ENCODE measurements at places on chromosomes 5 and 9.

GRCh38 chr5:159097784-159098602 is 1.7 kb downstream of the EBF1 start:
- DNase-seq = no peak

- no peak for DNase-seq
Observed at GRCh38 chr5:141870228-141870627, 8.0 kb downstream of the PCDH1 start.

- no peak for DNase-seq
Observed at GRCh38 chr9:96513622-96514021, 63.7 kb downstream of the HABP4 start.

DNA sequence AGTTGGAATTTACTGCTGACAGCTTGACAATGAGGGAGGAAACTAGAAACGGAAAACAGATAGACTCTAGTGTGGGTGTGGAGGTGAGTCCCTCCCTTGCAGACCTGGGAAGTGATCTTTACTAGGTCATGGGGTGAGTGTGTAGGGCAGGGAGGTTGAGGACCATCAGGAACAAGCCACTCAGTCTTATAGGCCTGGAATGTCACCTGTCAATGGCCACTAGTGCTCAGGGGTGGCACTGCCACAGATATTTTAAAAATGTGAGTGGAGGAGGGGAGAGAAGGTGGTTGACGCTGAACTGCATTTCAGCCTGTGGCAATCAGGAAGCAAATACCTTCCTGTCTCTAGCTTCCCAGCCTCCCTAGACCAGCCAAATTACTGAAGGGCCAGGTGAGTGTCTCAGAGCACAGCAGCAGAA is 9.0 kb downstream of the OR2S2 start:
- no peak for DNase-seq

DNA sequence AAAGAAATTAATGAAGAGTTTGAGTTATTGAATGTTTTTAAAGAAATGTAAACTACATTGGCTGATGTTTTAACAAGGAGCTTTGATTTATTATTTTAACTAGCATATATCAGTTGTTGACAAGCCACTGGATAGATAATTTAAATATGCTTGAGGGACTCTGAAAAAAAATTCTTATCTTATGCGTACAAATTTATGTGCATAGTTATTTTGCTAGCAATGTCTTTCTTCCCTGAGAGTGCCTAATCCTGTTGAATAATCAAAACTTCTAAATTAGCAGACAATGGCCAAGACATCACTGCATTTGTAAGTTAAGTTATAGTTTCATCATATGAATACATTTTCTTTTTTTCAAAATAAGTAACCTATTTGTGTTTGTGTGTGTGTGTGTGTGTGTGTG is 342.3 kb downstream of the MED10 start:
- DNase-seq = no peak

DNA sequence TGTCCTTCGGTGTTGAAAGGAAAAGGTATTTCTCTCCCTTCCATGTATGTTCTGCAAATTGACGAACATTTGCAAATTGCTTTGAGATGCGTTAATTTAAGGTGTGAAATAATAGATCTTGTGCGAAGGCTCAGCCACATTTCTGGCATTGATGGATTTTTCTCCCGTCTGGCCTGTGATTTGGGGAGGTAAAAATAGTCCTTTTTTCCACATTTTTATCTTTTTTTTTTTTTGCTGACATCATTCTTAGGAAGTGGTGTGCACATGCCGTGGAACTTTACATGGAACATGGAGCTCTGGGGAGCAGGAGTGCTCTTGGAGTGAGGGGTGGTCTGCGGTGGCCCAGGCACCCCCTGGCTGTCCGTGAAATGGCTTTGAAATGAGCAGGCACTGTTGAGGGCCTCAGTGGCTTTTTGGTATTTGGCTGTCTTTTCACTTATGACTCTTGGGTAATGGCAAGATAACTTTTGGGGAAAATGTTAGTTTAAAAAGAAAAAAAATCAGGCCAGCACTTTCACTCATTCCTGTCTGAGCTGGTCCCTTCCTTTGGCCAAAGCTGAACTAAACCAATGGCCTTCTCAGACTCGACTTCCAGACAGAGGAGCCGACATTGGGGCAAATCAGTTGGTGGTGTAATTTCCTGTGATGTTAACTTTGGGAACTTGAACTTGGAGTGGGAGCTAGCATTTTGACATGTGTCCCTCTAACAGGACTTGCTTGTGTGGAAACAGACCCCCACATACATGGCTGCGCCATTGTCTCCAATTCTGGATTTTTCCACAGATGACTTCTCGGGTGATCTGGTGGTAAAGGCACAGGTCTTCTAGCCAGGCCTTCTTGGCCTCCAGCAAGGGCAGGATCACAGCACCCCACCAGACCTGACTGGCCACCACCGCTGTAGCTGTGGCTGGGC is 4.2 kb downstream of the NEK6 start:
- DNase-seq = no peak

DNA sequence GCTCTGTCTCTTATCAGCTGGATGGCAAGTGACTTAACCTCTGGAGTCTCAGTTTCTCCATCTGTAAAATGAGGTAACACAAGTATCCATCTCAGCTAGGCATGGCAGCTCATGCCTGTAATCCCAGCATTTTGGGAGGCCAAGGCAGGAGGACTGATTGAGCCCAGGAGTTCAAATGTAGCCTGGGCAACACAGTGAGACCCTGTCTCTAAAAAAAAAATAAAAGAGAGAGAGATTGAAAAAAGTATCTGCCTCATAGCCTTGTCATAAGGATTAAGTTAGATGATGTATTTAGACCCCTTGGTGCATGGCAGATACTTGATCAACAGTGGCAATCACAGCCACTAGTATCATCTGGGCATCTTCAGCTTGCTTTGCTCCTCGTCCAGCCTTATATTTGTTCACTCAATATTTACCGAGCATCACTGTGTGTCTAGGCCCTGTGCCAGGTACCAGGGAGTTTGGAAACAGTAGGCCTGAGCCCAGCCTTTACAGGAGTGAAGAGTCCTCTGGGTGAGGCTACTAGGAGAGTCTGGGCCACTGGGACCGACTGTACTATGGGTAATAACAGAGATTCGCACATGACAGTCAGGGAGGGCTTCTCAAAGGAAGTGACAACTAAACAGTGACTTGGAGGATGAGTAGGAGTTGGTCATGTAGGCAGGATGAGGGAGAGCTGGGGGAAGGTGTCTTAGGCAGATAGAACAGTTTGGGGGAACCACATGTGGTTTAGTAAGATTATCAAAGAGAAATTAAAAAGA is 34.2 kb downstream of the CORO2A start:
- DNase-seq = no peak

- DNase-seq = no peak
Observed at GRCh38 chr9:8855046-8855445, 1055.5 kb upstream of the DMAC1 start.

GRCh38 chr5:145775893-145776444 is 59.2 kb downstream of the PRELID2 start:
- no peak for DNase-seq

DNA sequence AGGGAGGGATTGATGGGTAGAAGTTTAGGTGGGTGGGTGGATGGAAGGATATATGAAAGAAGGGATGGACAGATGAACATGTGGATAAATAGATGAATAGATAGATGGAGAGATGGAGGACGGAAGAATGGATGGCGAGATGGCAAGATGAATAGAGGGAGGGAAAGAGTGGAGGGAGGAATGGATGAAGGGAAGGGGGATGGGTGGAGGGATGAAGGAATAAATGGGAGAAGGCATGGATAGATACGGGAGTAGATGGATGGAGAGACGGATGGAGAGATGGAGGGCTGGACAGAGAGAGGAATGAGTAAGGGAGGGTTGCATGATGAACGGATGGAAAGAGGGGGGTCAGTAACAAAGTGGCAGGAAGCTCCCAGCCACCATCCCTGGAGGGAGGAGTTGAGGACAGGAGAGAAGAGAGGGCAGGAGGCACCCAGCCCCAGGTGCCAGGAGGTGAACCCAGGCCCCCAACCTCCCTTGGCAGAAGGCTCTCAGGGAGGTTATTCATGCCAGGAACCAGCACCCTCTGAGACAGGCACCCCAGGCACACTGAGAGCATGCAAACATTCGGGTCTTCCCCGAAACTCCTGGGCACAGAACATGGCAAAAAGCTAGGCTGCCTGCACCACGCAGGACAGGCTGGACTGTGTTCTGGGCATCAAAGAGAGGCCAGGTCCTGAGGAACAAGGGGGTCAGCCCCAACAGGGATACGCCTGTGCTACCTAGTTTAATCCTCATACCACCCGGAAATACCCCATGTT is 9.1 kb downstream of the SARDH start:
- DNase-seq = no peak

DNA sequence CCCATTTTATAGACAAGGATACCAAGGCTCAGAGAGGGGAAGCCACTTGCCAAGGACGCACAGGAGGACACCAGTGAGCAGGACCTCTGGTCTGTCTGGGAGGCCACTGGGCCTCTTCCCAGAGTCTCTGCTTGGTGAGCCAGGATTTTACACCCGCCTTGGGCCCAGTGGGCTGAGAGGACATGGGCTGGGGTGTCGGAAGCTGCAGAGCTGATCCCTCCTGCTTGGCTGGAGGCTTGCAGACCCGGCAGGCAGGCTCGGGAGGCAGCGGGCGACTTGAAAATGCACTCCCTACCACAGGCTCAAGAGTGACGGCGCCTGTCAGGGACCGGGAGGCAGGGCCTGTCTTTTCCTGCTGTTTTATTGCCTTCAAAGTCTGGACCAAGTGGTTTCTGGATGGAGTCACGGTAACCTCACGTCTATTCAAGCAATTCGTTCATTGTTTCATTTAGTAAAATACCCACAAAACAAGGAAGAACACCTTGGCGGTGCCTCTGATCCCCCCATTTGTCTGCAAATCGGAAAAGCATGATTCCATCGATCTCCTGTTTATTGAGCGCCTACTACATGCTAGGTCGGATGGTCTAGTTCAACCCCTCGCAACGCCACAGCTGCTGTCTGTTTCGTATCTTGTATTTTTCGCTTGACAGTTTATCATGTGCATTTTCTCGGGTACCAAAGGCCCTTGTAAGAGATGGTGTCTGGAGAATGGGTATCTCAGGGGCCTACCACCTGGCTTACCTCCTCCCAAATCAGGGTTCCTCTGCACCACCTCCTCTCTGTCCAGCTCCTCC is 108.1 kb upstream of the IER5L start:
- no peak for DNase-seq

DNA sequence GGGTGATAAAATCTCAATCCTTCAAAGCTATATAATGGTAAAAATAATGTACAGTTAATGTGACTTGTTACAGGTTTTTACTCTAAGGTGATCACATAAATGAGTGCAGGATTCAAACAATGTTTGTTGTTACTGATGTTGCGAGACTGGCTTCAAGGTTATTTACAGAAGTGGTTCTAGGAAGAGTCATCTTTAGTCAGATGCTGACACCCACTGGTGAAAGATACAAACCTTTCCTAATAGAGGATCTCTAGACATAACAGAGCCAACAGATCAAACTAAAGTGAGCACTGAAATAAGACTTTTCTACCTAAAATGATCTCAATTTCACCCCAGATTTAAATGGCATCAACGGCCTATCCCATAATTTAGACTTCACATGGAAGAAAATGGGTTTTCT is 20.2 kb downstream of the ARSB start:
- DNase-seq = no peak

GRCh38 chr5:152369298-152369697 is 35.8 kb downstream of the NMUR2 start:
- DNase-seq = no peak

DNA sequence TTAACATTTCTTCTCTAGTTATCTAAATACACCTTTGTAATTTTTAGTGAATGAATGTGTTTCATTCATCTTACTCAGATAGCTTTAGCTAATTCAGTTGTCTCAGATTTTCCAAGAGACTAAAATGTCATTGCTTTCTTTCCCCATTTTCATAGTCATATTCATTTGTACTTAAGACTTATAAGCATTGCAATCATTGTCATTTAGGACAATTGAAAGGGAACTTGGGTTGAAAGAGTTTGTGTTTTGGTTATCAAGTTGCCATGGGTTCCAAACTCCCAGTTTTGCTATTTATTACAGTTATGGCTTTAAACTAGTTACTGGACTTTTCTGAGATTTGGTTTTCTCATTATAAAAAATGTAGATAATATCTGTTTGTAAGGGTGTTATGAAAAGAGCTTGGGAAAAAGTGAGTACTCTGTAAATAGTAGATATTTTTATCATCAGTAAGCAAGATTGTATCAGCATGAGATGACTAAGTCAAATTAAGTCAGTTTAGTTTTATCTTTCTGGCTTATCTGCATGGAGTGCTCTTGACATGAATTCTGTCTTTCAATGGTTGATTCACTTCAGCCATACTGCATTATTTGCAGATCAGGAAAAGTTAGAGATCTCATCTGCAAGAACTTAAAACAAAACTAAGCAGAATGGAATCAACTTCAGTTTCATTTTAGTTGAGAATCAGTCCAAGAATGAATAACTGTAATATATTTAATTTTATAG is 107.5 kb downstream of the PBX3 start:
- DNase-seq = no peak

DNA sequence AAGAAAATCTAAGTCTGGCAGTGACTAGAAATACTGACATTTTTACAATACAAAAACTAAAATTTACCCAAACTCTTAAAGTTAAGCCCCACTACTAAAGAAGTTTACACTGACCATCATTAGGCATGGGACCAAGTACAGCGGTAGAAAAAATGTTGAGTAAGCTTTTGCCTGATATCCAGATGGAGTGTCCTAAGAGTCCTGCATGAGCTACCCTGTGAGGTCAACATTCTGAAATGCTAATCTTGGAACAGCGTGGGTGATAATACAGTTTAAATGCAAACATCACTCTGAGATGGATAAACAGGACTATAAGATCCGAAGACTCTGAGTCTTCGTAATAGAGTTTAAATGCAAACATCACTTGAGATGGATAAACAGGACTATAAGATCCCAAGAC is 189.7 kb downstream of the DCP2 start:
- no peak for DNase-seq

GRCh38 chr9:21504894-21505293 is 22.8 kb upstream of the IFNE start:
- DNase-seq = no peak

GRCh38 chr5:134175921-134176510 is 734 bp downstream of the SKP1 start:
- no peak for DNase-seq

GRCh38 chr5:50667023-50667652 is 701 bp downstream of the PARP8 start:
- peak; percentile 20 for DNase-seq

GRCh38 chr9:112858625-112859147 is 32.0 kb downstream of the SLC46A2 start:
- DNase-seq = no peak

- DNase-seq = no peak
Observed at GRCh38 chr5:7941692-7942091, 72.7 kb downstream of the MTRR start.

DNA sequence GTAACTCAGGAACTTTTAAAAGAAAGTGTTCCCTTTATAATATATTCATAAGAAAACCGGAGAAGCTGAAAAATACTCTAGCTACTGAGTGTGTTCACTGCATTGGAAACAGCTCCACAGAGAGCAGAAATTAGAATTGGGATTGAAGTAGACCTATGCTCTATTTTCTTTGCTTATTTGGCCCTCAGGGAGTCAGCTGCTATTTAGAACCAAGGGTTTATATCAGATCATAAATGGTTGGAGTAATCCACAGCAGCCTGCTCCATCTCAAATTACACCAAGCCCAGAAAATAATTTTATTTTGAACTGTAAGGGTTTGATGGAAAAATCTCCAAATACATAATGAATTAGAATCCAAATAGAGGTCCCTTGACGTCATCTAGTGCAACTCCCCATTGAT is 202.6 kb downstream of the ADAMTSL1 start:
- no peak for DNase-seq

GRCh38 chr5:158463938-158464337 is 605.0 kb upstream of the CLINT1 start:
- DNase-seq = no peak

- no peak for DNase-seq
Observed at GRCh38 chr5:172097356-172097755, 90.7 kb downstream of the STK10 start.

GRCh38 chr5:142587354-142587965 is 98.4 kb downstream of the FGF1 start:
- DNase-seq = no peak
